NCI-H2081 (cell line): ENCODE measurements at places on chromosomes 2 and 18.

DNA sequence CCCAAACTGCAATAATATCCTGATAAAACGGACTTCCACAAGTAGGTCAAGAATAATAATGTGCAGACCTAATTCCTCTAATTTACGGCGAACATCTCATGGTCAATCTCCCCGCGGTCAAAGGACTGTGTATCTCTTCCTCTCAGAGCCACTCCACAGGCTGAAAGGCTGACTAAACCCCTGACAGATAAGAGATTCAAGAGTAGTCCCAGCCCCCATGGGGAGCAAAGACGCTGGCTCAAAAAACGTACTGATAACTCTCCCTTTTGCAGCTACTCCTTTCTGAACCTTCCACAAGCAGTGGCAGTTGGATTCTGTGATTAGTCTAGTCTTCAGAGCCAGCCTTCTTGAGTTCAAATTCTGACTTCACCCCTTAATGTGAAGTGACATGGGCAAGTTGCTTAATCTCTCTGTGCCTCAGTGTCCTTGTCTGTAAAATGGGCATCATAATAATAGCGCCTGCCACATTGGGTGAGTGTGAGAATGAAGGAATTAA lies 19.7 kb upstream of the IL18R1 start:
- no peak for DNase-seq

DNA sequence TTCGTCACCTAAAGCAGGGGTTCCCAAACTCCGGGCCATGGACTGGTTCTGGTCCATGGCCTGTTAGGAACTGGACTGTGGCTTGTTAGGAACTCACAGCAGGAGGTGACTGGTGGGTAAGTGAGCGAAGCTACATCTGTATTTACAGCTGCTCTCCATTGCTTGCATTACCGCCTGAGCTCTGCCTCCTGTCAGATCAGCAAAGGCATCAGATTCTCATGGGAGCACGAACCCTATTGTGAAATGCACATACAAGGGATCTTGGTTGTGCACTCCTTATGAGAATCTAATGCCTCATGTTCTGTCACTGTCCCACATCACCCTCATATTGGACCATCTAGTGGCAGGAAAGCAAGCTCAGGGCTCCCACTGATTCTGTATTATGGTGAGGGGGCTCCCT lies 217.0 kb downstream of the ZFP36L2 start:
- DNase-seq = no peak

GRCh38 chr2:54569745-54570301 lies 113.7 kb downstream of the SPTBN1 start:
- DNase-seq = no peak

- DNase-seq = no peak
Measured at GRCh38 chr2:135570884-135571283, 39.6 kb downstream of the R3HDM1 start.

DNA sequence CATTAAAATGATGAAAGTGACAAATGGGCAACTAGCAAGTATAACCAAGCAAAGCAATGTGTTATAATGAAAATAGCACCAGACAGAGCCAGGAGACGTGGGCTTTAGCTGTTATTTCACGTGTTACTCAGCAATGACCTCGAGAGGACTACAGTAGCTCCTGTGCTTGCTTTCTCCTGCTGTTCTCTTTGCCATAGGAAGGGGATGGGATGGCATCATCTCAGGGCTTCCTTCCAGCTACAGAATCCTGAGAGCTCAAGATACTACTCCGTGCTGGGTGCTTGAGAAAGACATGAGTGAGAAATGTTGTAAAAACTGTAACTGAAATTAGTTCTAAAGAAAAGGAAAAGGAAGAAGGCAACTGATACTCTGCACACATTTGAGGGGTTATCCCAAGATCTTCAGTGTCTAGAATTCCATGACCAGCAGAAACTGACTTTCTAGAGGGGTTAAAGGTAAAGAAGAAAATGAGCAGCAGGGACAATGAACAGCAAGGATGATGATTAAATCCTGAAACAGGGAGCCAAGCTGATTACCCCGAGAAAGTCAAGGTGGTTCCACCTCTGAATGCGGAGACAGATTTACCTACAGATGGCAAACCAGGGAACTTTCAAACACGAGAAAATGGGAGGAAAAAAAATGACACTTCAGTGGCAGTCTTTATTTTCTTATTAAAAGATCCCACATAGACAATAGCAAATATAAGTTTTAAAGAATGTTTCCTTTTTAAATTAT lies 33.4 kb downstream of the GAREM1 start:
- DNase-seq = no peak

- no peak for DNase-seq
Measured at GRCh38 chr2:47616506-47616905, 166.4 kb upstream of the MSH6 start.

DNA sequence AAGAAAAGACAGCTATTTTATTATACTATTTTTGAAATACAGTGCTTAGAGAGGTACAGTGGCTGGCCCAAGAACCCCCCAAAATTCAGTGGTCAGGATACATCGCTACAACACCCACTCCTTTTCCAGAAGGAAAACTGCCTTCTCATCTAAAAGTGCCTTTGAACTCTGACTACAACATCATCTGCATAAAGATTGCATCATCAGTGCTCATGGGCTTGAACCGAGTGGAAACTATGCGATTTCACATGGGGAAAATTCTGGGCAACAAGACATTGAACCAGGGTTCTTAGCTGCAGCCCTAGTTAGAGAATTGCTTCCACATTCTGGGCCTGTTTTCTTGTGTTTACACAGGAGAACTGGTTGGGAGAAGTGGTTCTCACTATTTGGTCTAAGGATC lies 294.6 kb upstream of the SLC14A2 start:
- DNase-seq = no peak

- no peak for DNase-seq
Measured at GRCh38 chr2:12106440-12107080, 360.1 kb downstream of the LPIN1 start.

DNA sequence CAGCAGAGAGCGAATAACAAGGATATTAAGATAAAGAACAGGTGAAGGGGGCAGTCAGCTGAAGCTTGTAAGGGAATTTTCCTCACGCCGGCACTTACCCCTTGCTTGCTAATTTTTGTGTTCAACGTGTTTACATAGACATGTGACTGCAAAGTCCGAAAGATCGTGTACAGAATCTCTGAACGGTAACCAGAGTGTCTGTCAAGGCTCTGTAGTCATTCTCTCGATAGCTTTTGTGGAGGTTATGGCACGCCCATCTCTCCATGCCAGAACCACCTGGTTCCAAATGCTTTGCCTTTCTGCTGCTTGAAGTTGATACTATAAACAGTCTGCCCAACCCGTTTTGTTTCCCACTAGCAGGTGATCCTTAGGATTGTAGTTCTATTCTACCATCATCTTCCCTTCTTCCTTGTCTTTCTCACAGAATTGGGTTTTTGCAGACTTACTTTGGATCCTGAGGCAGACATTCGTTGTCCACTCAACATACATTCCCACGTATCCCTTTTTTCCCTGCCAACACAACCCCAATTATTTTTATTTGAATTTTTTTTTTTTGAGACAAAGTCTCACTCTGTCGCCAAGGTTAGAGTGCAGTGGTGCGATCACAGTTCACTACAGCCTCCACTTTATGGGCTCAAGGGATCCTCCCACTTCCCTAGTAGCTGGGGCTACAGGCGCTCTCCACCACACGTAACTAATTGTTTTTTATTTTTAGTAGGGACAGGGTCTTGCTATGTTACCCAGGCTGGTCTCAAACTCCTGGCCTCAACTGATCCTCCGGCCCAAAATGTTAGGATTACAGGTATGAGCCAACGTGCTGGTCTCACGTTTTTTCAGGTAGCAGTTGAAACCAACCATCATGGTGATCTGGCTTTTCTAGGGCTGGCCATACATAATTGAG lies 1.3 kb upstream of the USP34 start:
- no peak for DNase-seq

GRCh38 chr2:64594226-64594989 lies 59.3 kb downstream of the SERTAD2 start:
- DNase-seq = no peak

DNA sequence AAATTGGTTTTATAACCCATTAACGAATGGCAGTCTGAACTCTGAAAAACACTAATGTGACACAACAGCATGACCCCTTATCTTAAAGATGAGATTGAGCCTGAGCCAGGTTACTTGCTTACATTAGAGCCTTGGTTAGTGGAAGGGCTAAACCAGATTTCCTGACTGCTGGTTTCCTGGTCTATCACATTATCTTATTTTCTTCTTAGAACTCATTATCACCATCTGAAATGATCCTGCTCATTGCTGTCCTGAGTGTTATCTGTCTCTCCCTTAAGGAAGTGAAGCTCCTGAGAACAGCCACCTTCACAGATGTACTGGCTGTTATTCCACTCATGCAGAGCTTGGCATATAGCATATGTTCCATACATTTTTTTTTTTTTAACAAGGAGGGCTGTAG lies 9.0 kb upstream of the NRP2 start:
- no peak for DNase-seq

DNA sequence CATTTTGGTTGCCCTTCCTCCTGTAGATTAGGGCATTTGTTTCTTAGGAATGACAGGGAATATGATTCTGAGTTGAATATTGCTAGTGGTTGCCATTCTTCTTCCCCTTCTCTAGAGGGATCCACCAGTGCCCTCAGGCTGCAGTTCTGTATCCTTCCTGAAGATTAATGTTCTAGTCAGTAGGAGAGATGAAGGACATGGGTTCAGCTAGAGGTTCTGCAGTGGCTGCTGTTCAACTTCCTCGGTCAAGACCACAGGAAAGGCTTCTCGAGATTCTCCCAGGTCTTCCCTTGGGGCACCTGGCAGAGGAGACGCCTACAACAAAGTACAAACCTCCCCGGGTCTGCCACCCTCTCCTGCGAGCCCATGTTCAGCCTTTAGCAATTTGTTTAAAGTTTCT lies 325.5 kb downstream of the AFF3 start:
- no peak for DNase-seq

- no peak for DNase-seq
Measured at GRCh38 chr2:207815254-207815653, 45.5 kb upstream of the FZD5 start.

- DNase-seq = no peak
Measured at GRCh38 chr2:81675641-81676040, 1371.1 kb upstream of the LRRTM1 start.

GRCh38 chr2:24930768-24931167 lies 10.7 kb upstream of the ADCY3 start:
- DNase-seq = no peak

DNA sequence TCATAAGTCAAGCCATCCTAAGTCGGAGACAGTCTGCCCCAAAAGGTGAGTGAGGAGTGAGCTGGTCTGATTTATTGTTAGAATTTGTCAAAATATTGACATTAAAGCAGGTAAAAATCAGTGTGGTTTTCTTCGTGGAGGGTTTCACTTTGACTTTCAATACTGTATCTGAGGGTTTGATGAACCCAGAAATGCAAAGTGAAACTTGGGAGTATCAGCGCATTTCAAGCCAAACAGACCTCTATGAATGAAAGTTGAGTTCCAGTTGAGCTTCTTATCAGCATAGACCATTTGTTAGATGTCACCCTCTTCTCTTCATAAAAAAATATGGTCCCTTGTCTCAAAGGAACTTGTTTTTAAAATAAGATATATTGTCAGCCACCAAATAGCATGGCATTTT lies 21.7 kb upstream of the CXCR4 start:
- no peak for DNase-seq

- no peak for DNase-seq
Measured at GRCh38 chr2:233700028-233700635, 7.4 kb downstream of the UGT1A6 start.

DNA sequence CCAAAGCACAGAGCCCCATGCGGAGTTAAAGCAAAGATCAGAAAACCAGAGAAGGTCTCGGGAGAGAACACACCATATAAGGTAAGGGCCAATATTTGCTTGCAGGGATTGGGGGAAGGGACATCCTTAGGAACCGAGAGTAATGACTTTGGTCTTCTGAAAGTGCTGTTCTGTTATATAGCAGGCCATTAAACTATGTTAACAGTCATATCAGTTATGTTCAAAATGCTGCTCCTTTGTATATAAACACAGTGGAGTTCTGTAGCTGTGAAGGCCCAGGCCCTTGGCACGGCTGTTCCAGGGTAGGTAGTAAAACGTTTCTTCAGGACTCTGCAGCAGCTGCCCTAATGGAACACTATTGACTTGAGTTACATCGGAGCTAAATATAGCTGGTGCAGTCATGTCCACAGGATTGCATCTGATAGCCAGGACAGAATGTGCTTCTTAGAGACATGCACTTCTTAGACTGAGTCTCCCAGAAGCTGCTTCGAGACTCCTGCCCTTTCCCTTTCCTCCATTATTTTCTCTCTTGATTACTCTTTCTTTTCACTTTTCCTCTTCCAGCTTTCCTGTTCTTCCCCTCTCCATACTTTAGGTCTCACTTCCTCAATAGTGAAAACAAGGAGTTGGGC lies 122.4 kb downstream of the SETBP1 start:
- DNase-seq = peak; percentile 19

- no peak for DNase-seq
Measured at GRCh38 chr2:584863-585823, 92.1 kb downstream of the TMEM18 start.

DNA sequence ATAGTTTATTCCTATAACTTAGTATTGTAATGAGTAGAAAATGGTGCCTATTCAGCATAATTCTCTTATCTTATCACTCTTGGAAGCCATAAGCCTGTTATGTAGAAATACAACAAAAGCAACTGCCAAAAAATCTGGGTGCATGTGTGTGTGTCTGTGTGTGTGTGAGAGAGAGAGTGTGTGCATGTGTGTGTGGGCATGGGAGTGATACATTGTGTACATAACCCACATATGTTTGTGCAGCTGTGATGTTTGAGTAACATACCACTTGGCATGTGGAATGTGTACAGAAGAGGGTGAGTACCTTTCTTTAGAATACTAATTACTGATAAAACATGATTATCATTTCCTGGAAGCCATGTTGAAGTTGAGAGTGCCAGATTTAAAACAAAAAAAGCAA lies 642.3 kb upstream of the SYT4 start:
- peak; percentile 92 for DNase-seq

GRCh38 chr2:109613922-109614714 lies at the start of the genes SEPTIN10 and SOWAHC:
SEPTIN10 (minus strand) TSS chr2:109613966; CDS start chr2:109613827, 139 bp downstream.
SOWAHC (plus strand) TSS chr2:109614364; CDS start chr2:109614490, 126 bp downstream.
- DNase-seq = peak; percentile 86

- DNase-seq = peak; percentile 84
Measured at GRCh38 chr18:62399781-62400308, 74.7 kb downstream of the TNFRSF11A start.

DNA sequence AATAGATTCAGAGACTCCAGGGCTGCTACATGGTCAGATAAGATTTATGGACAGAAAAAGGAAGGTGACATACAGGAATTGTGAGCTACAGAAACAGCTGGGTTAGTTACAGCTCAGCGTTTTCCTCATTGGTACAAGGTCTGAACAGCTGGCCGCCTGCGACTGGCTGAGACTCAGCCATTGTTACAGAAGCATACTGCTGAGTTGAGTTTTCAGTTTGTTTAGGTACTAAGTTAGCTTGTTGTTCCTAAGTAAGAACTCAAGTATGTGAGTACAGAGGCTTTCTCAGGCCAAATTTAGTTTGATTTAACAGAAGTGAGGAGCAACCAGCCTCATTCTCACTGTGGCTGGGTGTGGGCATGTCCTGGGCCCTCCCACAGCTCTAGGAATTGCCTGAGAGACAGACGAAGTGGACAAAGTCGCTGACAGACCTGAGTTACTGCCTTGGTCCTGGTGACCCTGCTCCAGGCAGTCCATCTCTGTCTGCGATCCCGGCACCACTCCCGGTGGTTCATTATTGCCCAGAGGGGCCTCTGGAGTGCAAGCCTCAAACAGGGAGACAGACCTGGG lies 27.8 kb upstream of the RHOB start:
- DNase-seq = no peak

GRCh38 chr2:104868505-104868866 lies 14.6 kb downstream of the POU3F3 start:
- no peak for DNase-seq

- no peak for DNase-seq
Measured at GRCh38 chr18:54672846-54673475, 81.9 kb downstream of the DYNAP start.

GRCh38 chr18:363301-364085 lies 95.6 kb upstream of the THOC1 start:
- no peak for DNase-seq

GRCh38 chr2:110748489-110748867 lies 16.1 kb downstream of the ACOXL start:
- peak; percentile 78 for DNase-seq
